ENCODE measurements at places on chromosomes 1 and 21.

GRCh38 chr1:204991342-204991844 lies 51.6 kb upstream of the CNTN2 start:
- DNase-seq, result no peak

- no peak for DNase-seq
Observed at GRCh38 chr1:205013683-205014367, 29.2 kb upstream of the CNTN2 start.

DNA sequence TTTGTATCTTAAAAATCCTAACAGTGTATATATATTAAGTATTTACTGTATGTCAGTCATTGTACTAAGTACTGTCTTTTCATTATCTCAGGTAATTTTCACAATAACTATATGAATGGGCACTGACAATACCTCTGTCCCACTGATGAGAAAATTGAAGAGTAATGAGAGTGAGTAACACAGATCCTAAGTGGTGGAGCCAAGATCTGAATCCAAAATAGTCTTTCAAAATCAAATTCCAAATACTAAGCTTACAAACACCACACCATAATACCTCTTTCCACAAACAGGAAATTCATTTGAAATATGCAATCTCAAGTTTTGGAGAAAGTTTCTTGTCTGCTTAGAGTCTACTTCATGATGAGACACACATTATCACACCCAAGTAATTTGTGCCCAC lies 105.9 kb upstream of the EDEM3 start:
- DNase-seq, result no peak

DNA sequence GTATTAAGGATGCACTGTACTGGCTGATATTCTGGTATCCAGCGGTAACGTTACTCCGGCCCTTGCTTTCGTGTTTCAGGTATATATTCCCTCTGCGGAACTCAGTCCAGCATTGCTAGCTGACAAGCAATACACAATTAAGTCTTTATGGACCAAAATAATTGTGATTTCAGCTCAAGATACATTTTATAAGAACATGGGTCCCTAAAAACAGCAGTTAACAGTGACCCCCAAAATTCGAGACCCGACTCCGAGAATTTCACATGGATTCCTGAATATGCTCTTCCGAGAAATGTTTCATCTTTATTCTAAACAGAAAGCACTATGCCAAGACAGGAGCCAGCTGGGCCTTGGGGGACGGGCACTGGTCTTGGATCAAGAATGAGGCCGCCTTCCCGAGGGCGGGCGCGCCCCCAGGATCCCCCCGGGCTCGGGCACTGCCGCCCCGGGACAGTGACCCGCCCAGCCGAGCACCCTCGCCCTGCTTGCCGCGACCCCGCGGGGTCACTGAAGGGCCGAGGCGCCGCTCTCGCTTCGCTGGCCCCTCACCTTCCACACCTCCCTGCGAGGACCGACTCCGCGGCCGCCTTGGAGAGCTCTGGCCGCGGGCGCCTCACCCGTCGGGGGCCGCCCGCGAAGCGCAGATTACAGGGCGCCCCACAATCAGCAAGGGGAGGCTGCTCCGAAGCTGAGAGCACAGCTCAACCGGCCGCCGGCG lies 610 bp downstream of the SCYL3 start:
- DNase-seq, result no peak

DNA sequence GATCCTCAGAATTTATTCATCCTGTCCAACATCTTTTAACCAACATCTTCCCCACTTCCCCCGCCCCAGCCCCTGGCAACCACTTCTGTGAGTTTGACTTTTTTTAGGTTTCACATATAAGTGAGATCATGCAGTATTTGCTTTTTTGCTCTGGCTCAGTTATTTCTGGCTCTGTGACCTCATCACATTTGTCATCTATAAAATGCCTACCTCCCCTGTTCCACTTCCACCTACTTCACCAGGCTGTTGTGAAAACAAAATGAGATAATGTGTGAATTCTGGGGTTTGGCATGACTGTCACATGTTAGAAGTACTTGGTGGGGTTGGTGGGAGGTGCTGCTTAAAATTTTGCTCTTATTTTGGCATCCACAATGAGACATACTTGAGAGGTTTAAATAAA lies 18.4 kb downstream of the HHAT start:
- DNase-seq, result no peak
